NCI-H524 (cell line): ENCODE measurements at places on chromosomes 7 and 10.
A peak's percentile ranks its signal among the peaks of the same experiment; 100 is the strongest.

DNA sequence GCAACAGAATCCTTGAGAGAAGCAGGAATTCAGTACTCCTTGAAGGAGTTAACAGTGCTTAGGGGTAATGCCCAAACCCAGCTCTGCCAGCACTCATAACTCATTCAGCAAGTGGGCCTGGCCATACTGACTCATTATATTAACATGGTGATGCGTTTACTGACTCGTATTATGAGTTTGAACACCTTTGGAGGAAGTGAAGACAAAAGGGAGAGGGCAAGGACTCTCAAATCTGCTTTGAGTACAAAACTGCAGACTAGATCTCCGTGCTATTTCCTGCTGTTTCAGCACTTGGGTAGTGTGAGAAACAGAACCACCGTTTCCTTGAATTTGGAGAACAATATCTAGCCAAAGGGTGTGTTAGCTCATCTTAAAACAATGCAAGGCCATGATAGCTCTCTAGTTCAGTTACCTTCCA lies 30.8 kb downstream of the SLC16A9 start:
- no peak for DNase-seq

DNA sequence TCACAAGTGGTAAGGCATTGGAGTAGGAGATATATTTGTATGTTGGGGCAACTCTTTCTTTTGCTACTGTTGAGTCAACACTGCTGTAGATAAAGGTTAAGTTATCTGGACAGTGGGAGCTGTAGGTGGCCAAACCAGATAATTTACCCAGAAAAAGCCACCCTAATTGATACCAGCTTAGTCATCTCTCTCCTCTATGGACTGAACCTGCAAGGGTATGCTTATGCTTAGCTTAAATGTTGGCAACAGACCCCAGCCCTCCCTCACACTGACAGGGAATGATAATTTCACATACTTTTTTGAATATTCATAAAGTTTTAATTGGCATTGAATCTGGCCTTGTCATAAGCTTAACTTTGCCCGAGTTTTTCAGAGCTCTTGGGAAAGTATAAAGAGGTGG lies 66.3 kb downstream of the CREB5 start:
- DNase-seq: no peak

DNA sequence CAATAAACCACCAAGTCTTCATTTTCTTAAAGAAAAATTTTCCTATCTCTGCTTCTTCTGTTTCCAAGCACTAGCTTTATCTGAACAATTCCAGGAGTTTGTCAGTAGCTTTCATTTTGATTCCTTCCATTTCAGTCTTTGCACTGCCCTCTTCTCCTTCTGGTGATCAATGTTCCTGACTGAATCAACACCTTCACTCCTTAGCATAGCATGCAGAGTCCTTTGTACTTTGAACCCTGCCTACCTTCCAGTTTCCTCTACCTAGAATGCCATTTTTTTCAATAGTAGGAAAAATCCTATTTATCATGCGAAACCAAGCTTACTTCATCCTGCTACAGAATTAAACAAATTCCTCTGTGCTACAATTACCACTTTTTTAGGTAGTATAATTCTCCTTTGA lies 1.9 kb upstream of the C10orf88 start:
- no peak for DNase-seq

DNA sequence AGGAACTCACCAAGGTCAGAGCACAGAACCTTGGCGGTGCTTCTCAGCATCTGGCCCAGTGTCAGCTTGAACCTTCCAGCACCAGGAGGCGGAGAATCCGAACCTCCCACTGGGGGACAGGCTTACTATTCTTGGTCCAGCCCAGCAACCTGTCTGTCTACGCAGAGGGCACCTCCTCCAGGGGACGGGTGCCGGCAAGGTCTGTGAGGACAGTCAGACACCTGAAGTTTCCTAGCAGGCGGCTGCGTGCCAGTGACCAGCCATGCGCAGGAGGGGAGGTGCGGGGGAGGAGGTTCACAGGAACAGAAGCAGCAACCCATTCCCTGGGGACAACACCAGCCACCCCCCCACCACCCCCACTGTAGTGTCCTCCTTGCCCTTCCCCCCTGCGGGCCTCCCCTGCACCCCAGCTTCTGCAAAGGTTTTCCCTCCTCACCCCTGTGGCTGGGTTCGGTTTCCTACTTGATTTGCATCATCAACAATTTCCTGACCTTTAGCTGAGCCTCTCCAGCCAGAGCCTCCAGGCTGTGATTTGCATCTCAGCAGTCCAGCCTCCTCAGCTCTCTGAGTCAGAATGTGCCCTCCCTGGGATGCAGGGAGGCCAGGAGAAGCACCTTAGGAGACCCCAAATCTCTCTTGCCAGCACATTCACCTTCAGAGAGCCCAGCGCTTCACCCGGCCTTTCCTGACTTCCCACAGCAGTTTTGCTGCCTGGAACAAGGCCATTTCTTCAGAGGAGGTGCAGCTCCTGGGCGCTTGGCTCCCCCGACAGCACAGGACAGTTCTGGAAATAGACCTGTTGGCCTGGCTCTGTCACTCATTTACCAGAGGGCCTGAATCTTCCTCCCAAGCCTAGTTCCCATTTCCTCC lies 107.5 kb upstream of the NPS start:
- DNase-seq: no peak

DNA sequence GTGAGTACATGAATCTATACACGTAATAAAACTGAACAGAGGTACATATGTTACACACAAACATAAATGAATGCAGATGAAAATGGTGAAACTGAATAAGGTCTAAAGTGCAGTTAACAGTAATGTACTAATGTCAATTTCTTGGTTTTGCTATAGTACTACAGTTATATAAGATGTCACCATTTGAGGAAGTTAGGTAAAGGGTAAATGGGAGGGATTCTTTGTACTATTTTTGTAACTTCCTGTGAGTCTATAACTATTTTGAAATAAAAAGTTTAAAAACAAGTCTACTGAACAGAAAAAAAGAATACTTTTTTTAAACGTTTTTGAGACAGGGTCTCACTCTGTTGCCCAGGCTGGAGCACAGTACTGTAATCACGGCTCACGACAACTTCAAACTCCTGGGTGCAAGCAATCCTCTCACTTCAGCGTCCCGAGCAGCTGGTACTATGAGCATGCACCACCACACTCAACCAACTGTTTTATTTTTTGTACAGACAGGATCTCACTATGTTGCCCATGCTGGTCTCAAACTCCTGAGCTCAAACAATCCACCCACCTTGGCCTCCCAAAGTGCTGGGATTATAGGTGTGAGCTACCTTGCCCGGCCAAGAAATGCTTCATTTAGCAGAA lies 71.5 kb downstream of the WAPL start:
- DNase-seq: no peak

- DNase-seq: no peak
These were observed 99.3 kb downstream of the CFAP58 start for GRCh38 chr10:104452977-104453376.

DNA sequence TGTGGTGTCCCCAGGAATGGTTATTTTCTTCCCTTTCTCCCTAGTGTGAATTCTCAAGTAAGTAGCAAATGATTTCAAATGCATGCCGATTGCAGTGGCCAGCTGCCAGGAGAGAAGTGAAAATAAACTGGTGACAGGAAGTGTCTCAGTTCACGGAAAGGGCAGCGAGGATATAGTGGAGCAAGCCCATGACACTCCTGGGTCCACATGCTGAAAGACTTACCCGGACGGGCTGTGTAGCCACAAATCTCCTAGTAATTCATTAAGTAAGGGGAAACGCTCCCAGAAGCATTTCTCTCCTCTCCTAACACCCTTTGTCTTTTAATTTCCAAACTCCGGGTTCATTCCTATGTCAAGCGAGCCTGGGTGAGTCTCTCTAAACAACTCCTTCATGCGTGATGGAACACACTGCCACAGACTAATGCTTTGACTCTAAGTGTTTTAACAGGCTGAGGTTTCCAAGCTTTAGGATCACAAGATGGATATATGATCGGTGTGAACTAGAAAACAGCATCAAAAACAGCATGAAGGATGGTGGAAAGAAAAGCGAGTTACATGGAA lies 125.6 kb downstream of the CYP26A1 start:
- DNase-seq: no peak

- DNase-seq: no peak
These were observed 1.7 kb downstream of the CCDC3 start for GRCh38 chr10:12999849-13000248.

- DNase-seq: peak; percentile 18
These were observed 20.8 kb downstream of the VSIR start for GRCh38 chr10:71752391-71753090.

GRCh38 chr10:126375299-126375698 lies 13.0 kb downstream of the ADAM12 start:
- DNase-seq: no peak

DNA sequence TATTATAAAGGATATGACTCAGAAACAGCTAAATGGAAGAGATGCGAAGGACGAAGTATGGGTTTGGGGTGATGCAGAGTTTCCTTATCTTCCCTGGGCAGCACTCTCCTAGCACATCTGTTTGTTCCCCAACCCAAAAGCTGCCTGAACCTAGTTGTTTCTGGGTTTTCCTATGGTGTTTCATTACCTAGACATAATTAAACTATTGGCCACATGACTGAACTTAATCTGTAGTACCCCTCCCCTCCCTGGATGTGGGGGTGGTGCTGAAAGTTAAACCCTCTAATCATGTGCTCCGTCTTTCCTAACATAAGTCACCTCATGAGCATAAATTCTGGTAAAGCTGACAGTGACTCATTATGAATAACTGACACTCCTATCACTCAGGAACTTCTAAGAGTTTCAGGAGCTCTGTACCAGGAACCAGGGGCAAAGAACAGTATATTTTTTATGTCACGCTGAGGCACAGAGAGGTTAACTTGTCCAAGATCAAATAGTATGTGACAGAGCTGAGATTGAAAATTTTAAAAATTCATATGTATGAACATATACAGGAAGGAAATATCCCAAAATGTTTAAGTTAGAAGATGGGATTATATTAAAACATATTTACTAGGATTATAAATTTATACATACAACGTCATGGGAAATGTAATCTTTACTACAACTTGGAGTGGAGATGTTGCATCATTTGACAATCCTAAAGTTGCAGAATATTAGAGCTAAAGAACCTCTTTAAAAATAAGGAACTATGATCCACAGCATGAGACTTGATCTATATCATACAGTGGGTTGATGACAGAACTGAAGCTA lies 4.8 kb downstream of the STRIP2 start:
- DNase-seq: no peak

DNA sequence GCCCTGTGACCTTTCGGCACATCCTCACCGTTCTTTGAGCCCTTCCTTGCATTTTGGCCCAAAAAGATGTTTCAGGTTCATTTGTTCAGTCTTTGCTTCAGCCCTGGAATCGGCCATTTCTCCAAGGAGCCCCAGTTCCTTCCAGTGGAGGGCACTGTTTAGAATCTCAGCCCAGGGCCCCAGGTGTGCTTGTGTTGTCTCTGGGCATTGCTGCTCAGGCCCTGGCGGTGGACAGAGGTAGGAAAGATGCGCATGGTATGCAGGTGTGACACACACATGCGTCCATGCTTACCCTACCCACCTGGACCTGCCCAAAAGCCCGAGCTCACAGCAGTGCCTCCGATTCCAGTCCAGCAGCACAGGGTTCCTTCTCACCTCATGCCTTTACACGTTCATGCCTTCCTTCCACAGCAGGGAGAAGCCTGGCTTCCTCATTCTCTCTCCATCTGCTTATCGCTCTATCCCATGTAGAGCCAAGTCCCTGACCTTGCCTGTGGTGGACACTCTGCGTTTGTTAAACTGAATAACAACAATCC lies 70.6 kb downstream of the LHPP start:
- DNase-seq: no peak

- DNase-seq: no peak
These were observed 82.2 kb upstream of the NAMPT start for GRCh38 chr7:106367018-106367420.

DNA sequence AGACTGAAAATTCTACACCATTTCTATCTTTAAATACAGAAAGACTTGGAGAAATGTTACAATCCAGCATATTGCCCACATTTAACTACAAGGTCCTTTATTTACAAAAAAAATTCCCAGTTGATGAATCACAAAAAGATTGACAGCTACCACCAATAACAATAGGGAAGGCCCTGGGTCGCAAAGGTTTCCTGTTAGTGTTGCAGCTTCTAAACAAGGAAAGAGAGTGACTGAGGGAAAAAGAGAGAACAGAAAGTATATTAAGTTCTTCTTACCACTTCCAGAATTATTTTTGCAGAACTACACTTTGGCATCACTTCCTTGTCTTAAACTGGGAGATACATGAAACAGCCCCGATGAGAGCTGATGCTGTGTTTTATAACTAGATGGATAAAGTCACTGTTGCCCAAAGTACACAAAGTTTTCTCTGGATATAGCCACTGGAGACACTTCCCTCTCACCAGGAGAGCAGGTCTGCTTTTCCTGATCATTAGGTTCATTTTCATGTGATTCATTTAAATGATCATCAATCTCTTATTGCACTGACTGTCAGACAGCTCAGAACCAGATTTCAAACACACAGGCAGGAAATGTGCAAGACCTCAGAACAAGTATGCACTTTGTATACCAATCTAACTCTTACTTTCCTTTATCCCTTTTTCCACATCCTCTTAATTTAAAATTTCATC lies 57.0 kb downstream of the SHTN1 start:
- DNase-seq: no peak

DNA sequence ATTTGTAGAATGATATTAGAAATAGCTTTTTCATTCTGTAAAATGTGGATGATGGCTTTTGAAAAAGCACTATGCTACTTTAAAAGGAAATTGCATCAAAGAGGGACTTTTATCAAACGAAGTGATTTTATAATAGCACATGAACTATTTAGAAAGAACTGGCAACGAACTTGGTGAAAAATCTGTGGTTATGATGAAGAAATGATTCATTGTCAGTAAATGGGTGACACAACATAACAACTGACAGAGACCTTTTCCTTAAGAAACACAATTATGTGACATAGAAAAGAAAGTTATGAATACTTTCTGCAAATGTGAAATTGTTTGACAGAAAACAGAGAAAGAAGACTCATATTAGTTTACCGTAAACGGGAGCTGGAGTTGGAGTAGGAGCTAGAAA lies 60.7 kb upstream of the LAMB4 start:
- DNase-seq: no peak

- DNase-seq: peak; percentile 1
These were observed 1.2 kb upstream of the GDI2 start for GRCh38 chr10:5814110-5815107.

DNA sequence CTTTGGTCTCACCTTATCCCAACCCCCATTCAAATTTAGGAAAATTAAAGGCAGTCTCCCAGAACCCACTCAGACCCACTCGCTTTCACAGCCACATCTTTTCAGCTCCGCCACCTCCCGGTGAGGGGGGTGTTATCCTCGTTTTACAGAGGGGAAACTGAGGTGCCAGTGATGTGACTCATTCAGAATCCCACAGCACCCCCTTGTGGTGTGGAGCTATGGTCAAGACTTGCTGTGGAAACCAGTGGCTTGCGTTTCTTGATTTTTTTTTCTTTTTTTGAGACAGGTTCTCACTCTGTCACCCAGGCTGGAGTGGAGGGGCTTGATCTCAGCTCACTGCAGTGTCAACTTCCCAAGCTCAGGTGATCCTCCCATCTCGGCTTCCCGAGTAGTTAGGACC lies 27.6 kb downstream of the SLC35G1 start:
- DNase-seq: no peak
